Stimulated activated CD8-positive, alpha-beta memory T cell treated with anti-CD3 and anti-CD28 coated beads, Interleukin-4, amount 100 ng/mL, for 1 hour (primary cell): ENCODE measurements at places on chromosomes 1 and 21.

DNA sequence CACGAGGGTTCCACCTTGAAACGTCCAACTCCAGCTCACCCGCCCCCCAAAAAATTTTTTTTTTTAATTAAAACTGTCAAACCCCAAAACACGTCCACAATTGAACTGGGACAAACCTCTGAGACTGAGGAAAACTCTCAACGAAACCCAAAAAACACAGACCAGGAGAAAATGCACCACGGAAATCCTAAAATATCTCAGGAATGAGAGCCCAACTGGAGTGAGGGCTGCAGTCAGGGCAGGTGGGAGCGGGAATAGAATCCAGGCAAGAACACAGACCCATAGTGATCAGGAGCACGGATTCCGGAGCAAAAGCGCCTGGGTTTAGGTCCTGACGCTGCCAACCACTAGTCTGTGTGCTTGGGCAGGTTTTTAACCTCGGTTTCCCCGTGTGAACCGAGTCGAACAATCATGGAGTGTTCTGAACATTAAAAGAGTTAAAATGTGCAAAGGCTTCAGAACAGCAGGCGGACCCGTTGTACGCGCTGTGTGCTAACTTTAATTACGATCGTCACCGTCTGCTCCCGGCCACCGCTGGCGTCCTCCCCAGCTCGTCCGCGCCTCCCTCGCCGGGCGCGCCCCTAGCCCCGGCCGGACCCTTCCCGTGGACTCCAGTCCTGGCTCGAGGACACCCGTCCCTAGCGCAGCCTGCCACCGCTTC lies 624 bp downstream of the ARHGAP29 start:
- DNase-seq = no peak

DNA sequence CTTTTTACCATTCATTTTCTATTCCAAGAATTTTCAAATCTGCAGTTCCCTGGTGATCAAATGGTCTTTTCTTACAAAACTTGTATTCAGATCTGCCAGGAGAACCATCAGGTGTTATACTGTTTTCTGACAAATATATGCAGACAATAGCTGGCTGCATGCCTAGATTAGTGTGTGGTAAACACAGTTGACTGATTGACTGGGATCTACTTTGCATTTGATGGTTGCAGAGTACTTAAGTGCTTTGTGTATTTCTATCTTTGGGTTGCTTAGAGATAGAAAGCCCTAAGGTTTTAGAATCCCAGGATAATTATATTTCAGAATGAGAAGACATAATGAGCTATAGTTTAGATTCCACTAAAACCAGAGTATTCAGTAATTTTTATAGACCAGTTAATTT lies 102.0 kb upstream of the CHODL start:
- no peak for DNase-seq

- no peak for DNase-seq
Observed at GRCh38 chr1:152013664-152014237, 20.1 kb upstream of the S100A10 start.

DNA sequence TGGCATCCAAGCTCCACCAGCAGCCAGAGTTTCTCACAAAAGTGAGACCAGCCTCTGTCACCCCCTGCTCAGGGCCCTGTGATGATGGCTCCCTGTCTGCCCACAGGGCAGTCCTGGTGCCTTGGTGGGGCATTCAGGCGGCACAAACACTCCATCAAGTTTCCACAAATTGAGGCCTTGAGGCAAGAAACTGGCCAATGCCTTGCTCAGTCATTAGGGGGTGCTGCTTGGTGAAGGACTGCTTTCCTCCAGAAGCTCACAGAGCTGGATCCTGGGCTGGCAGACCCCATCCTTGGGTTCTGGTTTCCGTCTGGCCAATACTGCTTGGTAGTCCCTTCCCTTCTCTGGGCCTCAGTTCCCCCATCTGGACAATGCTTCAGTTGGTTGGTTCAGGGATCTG lies 12.5 kb upstream of the AHDC1 start:
- DNase-seq = no peak

GRCh38 chr1:24468685-24469316 lies 33.8 kb upstream of the RCAN3 start:
- DNase-seq = no peak

GRCh38 chr1:84840346-84840745 lies 52.7 kb downstream of the LPAR3 start:
- no peak for DNase-seq

DNA sequence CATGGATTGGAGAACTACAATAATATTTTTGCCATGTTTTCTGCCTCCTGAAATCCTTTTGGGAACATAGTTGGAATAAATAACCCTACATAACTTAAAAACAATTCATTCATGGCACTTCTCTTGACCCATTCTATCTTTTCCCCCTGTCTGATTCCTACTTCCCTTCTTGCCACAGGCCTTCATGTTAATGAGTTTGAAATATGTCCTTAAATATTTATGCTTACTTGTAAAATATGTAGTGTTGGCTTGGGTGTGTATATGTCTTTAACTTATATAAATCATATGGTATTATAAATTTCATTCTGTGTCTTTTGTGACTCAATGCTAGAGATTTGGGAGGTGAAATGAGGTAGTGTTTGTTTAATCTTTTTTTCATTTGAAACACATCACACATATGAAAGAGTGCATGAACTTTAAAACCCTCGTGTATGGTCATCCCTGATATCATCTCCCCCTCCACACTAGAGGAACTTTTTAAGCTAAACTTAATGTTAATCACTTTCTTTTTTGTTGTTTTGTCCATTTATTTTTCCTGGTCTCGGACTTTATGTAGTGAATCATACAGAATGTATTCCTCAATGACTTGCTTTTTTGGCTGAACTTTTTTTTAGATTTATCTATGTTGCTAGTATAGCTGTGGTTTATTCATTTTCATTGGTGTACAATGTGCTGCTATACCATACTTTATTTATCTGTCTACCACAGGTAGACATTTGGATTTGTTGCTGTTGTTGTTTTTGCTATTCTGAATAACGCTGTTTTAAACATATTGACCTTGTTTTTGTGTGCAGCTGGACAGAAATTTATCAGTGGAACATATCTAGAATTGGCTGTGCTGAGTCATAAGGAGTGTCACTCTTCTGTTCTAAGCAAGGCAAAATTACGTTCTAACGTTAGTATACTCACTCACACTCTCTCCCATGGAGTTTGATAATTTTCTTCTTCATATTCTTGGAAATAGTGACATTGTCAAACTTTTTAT lies 441.6 kb downstream of the PLPP3 start:
- DNase-seq = no peak

DNA sequence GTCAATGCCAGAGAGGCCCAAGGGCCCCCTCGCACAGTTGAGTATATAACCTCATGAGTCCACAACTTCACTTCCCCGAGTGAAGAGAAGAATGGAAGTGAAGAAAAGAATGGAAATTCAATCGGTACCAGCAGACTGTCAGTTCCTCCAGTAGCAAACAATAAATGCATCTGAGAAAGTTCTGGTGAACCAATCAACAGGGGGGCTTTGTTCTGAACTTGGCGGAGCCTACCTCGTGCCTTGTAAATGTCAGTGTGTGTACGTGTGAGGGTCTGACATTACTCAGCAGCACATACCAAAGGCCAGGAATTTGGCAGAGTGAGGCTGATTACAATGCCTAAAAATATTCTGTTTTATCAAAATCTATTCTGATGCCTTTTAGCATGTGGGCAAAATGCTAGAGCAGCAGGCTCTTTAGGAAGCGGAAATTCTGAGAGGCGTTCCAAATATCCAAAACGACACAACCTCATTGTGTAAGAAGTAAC lies 238.5 kb downstream of the LTN1 start:
- DNase-seq = no peak

DNA sequence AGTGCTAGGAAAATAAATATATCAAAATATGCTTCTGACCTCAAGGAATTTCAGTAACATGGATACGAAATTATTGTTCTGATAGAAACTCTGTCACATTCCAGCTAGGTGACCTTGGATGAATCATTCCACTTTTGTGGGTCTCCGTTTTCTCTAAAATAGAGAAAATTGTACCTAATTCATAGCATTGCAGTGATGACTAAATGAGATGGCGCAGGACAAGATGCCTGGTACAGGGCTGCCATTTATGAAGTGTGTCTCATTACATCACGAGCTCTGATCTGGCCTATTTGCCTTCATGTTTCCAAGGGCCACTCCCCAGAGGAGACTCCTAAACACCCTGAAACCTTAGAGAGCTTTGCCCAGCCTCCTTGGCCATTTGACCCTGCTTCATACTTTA lies 480.0 kb upstream of the USP24 start:
- no peak for DNase-seq

GRCh38 chr1:95916616-95917015 lies 682.6 kb downstream of the RWDD3 start:
- no peak for DNase-seq

- DNase-seq = no peak
Observed at GRCh38 chr1:211482306-211482705, 9.7 kb downstream of the RD3 start.

GRCh38 chr1:6603915-6604558 lies 1.4 kb upstream of the KLHL21 start:
- DNase-seq = no peak

GRCh38 chr1:92940541-92940940 lies 20.7 kb downstream of the DIPK1A start:
- no peak for DNase-seq

DNA sequence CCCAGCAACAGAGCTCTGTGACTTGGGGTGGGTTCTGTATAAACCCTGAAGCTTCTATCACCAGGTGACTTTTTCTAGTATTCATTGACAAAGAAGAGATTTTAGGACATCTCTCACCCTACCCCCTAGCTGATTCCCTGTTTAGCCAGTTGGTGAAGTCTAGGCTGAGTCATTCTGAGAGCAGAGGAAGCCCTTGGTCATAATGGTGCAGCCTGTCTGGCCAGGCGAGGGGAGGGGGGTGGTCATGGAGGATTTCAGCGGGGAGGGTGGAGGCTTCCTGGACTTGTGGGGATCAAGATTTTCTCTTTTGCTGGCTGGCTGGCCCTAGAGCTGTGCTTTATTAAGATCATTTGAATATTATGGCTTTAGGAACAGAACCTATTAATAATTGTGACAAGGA lies 262.6 kb downstream of the CAMTA1 start:
- no peak for DNase-seq

- DNase-seq = no peak
Observed at GRCh38 chr1:85379203-85380136, 85.5 kb downstream of the DDAH1 start.

GRCh38 chr1:88175631-88176226 lies 508.3 kb upstream of the PKN2 start:
- no peak for DNase-seq

GRCh38 chr21:44462834-44463200 lies 7.5 kb downstream of the LRRC3 start:
- no peak for DNase-seq
